HTR-8/SVneo (cell line): ENCODE measurements at places on chromosomes 1 and 21.

- no peak for DNase-seq
Observed at GRCh38 chr1:75129983-75130789, 4.0 kb upstream of the LHX8 start.

GRCh38 chr1:20100632-20101355 is 18.5 kb downstream of the PLA2G2D start:
- peak; percentile 48 for DNase-seq

GRCh38 chr1:26280333-26281042 is 602 bp downstream of the SH3BGRL3 start:
- DNase-seq, result peak; percentile 59

DNA sequence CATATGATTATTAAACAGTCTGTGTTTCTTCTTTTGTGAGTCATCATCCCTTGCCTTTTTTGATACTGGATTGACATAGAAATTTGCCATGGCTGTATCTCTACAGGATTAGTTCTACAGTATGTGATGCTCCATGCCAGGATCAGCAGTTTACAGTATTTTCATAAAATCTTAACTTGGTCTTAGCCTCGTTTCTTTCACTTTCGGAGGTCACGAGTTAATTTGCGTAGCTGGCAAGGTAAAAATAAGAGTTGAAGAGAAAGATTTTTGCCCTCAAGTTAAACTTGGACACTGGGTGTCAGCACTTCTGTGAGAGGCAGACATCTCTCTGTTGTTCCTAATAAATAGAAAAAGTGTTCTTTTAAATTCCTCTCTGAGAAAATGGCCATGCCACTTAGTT is 79.1 kb downstream of the CACNA1E start:
- no peak for DNase-seq

- DNase-seq, result no peak
Observed at GRCh38 chr1:30522031-30523004, 201.1 kb downstream of the MATN1 start.

- DNase-seq, result no peak
Observed at GRCh38 chr1:81588149-81588548, 212.6 kb upstream of the ADGRL2 start.

DNA sequence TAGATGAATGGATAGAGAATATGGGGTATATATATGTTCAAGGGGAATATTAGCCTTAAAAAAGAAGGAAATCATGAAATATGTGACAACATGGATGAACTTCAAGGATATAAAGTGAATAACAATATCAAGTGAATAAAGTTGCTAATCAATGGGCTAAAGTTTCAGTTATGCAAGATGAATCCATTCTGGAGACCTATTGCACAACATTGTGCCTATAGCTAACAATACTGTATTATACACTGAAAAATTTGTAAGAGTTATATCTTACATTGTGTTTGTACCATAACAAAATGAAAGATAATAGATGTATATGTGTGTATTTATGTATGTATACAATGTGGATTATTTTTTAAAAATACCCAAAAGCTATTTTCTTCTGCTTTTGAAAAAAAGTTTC is 96.3 kb upstream of the DPYD start:
- no peak for DNase-seq

- DNase-seq, result no peak
Observed at GRCh38 chr1:158646465-158646864, 40.0 kb downstream of the SPTA1 start.

GRCh38 chr21:46554431-46555224 is 50.3 kb downstream of the S100B start:
- DNase-seq, result no peak

- DNase-seq, result no peak
Observed at GRCh38 chr1:21165646-21166045, 11.1 kb downstream of the EIF4G3 start.

- no peak for DNase-seq
Observed at GRCh38 chr1:56569661-56570060, 9.7 kb downstream of the PLPP3 start.

GRCh38 chr1:117059334-117059677 is 820 bp upstream of the TTF2 start:
- no peak for DNase-seq

- no peak for DNase-seq
Observed at GRCh38 chr1:231099996-231100767, 60.1 kb upstream of the FAM89A start.

DNA sequence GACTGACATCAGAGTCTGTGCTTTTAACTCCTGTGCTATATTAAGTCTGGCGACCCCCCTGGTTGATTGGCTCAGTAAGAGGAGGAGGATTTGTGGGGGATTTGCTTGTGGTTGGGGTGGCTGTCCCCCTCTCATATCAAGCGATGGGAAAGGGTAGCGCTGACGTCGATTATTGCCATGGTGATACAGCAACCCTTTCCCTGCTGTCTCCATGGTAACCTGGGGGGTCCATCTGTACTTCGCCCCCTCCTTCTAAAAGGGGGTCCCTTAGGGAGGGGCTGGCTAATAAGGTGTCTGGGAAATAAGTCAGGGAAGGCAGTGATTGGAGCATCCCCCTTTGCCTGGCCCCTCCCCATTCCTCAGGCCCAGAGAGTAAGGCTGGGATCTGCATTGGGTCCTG is 4.7 kb downstream of the FAM229A start:
- DNase-seq, result no peak

DNA sequence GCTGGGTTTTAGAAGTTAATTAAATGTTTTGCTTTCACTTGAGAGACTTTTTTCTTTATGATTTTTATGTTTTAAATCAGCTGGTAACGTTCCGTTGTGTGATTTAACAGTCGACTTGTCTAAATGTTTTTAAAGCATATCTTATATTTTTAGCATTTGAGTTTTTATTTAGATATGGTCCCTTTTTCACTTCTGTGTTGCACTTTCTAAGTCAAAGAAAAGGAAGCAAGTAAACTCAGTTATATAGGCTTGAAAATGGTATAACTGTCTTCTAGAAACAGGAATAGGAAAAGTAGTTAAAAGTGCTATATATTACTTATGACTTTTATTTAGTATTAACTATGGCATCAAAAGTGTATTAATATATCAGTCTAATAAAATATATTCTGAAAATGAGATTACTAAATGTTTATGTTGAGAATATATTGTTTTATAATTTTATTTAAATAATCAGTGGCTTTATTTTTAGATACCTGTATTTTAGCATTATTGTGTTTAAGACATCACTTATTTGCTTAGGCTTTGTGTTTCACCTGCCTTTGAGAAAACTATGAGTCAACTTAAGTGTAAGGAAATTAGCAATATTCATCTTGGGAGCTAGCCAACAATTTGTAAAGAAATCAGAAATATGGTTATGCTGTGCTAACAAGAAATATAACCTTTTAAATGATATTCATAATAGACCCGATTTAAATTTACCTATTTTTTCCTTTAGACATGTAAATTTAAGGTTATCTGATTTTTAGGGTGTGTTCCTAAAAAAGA is 60.5 kb downstream of the RABGAP1L start:
- DNase-seq, result no peak

GRCh38 chr21:29430030-29430429 is 131.3 kb downstream of the BACH1 start:
- no peak for DNase-seq

- DNase-seq, result no peak
Observed at GRCh38 chr1:51230501-51231078, 5.5 kb upstream of the RNF11 start.

DNA sequence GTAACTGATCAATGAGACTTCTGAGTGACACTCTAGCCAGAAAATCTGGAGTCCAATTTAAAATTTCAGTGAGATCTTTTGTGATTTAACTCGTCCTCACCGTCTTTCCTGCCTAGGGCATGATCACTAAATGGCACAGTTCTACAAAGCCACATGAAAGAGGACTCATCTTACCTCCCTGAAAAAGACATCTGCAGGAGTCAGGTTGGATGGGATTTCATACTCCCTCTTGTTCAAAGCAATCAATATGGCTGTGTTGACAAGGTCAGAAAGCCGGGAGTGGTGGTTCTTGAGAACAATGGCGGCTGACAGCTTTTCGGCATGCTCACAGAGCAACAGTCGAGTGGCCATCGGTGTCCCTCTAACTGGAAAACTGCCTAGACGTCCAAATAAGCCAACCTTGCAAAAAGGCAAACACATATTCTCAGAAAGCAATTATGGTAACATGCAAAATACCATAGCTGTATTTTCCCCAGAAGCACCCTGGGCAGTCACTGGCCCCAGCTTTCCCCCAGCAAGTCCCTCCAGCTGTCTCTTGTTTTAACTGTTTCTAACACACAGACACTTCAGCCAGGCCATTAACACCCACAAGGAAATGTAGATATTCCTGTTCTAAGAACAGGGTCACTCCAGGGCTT is 36.6 kb upstream of the ACTA1 start:
- DNase-seq, result no peak

DNA sequence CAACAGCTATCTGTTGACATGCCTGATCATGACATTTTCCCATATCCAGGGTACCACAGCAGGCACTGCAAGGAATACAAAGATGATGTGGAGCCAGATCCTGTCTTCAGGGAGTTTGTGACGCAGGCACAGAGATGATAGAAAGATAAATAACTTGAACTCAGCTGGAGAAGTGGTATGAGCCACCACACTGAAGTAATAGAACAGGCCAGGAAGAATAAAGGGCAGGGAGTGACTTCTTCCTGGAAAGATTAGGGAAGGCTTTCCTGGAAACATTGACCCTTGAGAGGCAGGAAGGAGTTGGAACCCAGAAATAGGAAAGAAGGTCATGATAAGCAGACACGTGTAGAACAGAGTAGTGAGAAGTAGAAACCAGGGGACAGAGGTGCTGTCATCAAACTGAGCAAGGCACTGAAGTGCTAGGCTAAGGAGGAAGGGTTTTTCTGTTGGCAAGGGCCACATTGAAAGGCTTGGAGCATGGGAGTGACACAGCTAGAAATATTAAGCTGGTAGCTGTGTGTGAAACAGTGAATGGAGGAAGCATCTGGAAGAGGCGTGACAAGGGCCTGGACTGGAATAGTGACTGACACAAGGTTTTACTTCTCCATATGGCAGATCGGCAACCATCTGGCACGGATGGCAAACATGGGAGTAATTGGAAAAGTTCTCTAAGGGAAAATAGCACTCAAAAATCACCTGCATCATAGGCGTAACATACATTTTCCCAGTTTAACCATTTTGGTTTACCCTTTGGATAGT is 68.4 kb downstream of the AK5 start:
- no peak for DNase-seq

DNA sequence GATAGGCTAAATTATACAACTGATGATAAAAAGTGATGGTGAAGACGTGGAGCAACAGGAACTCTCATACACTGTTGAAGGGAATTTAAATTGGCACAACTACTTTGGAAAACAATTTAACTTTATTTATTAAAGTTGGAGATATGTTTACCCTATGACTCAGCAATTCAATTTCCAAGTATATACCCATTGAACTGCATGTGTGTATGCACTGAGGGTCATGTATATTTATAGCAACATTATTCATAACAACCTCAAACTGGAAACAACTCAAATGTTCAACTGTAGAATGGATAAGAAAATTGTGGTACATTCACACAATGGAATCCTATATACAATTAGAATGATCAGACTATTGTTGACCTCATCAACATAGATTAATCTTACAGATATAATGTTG is 16.5 kb upstream of the BCAS2 start:
- no peak for DNase-seq

DNA sequence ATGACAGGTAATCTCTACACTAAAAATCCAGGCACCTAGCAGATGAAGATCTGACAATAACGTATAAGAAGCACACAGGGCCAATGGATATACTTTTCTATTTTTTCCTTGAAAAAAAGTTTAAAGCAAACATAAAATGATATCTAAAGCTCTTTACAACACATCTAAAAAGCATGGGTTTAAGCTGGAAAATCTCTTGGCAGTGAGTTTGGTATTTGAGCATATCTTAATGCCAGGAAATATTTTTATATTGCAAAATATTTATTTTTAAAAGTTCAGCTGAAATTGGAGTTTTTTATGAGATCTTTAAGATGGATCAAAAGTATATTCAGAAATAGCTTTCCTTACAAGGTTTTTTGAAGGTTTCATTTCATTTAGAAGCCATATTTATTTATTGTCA is 40.5 kb downstream of the SLC5A9 start:
- DNase-seq, result no peak
